Muscle of leg (tissue), 16 donors: ENCODE measurements at places on chromosomes 13 and 19. TPM values are rescaled to one million over a fixed set of nuclear protein-coding genes. Genes with fewer than 3 reads are reported as not detected.

The HNRNPA1L2 gene
- polyA plus RNA-seq, result 9.6 TPM

The IFNL1 gene
- polyA plus RNA-seq, result not detected

The ZNF470 gene
- polyA plus RNA-seq, result 5.8 TPM

The NKPD1 gene
- 0.38 TPM for polyA plus RNA-seq

The CABP5 gene
- not detected for polyA plus RNA-seq

The BCL3 gene
- 10.8 TPM for polyA plus RNA-seq

The TNFRSF19 gene
- 13.5 TPM for polyA plus RNA-seq

The IGFL3 gene
- polyA plus RNA-seq, result not detected

The ZNF320 gene
- polyA plus RNA-seq, result 11.8 TPM

The LDLR gene
- polyA plus RNA-seq, result 28.1 TPM

The RABAC1 gene
- 76.4 TPM for polyA plus RNA-seq

The METTL21C gene
- 20.7 TPM for polyA plus RNA-seq

The CASP14 gene
- polyA plus RNA-seq, result 0.16 TPM

The NRTN gene
- polyA plus RNA-seq, result 0.17 TPM

The FFAR1 gene
- polyA plus RNA-seq, result not detected

- peak; percentile 82 for DNase-seq
Observed at GRCh38 chr13:52455677-52456041, 381 bp downstream of the CKAP2 start.

GRCh38 chr13:113586661-113587479 is 2.3 kb downstream of the TFDP1 start:
- DNase-seq, result no peak

DNA sequence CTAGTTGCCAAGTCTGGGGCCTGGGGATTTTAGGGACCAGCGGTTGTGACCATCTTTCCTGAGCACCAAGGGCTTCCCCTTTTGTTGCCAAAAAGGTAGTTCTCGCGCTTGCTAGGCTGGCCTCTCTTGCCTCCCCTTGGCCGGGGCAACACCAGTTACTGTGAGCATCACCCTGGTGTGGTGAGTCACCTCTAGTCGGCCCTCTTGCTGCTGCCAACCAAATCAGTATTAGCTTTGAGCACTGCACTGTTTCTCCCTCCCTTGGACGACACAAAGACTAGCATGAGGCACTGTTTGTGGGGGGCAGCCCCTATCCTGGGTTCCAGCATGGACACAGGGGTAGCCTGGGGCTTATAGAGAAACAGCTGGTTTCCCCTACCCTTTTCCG is 6.9 kb downstream of the SYDE1 start:
- DNase-seq, result no peak

GRCh38 chr19:31402529-31403316 is 53.5 kb upstream of the TSHZ3 start:
- DNase-seq, result no peak

DNA sequence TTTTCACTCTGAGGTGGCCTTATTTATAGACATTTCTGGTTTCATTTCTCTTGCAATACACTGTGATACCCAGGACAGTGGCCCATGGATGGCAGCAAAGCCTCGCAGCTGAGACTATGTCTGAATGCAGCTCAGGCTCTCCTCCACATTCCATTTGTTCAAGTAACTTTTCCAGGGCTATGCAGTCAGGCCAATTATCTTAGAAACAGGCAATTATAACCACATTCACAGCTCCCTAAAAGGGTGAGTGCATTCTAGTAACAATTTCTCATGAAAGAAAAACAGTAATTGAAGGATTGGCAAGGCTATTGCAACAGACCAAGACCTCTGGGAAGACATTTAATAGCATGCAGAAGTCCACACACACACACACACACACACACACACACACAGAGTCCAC is 264.0 kb downstream of the TBC1D4 start:
- peak; percentile 60 for DNase-seq

GRCh38 chr13:49859560-49859959 is 67.1 kb upstream of the KPNA3 start:
- no peak for DNase-seq

DNA sequence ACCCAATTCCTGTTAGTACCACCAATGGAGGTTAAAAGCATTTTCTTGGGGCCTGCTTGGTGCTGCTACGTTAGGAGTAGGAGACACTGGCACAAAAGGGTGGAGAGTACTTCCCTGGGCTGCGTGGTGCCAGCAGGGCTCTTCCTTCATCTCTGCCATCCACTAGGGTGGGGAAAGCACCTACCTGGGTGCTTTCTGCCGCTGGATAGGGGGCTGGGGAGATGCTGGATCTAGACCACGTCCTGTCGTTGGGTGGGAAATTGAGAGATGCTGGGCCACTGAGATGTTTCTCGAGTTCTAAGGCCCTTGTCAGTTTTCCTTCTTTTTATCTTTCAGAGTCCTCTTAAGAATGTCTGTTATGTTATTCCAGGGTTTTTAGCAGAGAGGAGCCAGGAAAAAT is 6.7 kb upstream of the FCGBP start:
- DNase-seq, result no peak

- DNase-seq, result no peak
Observed at GRCh38 chr13:73106513-73107178, 47.8 kb downstream of the KLF5 start.

DNA sequence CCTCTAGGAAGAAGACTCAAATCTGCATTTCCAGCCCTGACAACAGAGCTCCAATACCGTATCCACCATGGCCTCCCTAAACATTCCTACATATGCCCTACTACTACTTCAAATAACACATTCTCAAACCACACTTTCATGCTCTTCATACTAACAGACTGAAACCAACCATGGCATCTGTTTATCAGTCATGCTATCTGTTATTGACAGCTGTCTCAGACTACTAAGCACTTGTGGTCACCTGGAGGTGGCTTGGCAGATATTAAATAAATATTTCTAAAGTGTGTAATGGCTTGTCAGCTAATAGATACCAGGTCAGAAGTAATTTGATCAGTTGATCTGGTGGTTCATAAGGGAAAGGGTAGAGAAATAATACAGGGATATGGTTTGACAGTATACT is 489.1 kb downstream of the DIAPH3 start:
- DNase-seq, result no peak

- no peak for DNase-seq
Observed at GRCh38 chr13:44174769-44175425, 198.7 kb upstream of the SERP2 start.

- DNase-seq, result no peak
Observed at GRCh38 chr13:47126432-47126831, 229.6 kb upstream of the HTR2A start.

DNA sequence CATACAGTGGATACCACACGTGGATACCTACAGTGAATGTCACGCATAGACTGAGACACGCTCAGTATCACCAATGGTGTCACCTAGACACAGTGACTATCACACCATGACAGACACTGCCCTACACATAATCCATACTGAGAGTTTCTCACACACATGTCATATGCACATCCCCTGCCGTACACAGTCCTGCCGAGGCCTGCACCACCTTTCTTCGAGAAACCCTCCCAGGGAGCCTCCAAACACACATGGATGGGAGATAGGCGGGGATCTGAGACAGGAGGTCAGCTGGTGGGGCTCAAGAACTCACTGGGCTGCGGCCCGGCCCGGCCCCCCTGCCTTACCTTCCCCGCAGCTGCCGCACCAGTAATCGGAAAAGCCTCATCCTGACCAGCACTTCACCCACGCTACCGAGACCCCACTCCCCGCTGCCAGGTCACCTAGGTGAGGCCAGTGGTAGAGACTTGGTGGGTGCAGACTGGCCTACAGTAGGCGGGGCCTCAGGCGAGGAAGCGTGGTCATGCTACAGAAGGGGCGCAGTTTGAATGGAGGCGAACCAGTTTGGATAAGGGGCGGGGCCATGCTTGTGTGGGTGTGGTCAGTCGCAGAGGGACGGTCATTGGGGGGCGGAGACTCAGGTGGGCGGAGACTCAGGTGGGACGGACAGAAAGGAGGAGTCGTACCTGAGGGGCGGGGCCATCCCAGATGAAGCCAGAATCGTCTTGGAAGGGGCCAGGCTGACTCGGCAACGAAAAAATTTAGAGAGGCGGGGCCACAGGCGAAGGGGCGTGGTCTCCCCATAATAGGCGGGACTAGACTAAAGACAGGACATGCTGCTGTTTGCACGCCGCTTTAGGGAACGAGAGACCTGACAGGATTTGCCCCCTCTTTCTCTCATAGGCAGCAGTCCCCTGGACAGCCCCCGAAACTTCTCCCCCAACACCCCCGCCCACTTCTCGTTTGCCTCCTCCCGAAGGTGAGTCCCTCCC is 2.1 kb downstream of the MAST1 start:
- DNase-seq, result no peak

GRCh38 chr13:111330066-111330610 is 9.7 kb downstream of the TEX29 start:
- no peak for DNase-seq

- DNase-seq, result no peak
Observed at GRCh38 chr13:106626473-106626872, 58.5 kb upstream of the ARGLU1 start.

GRCh38 chr13:91965511-91965910 is 567.1 kb downstream of the GPC5 start:
- DNase-seq, result no peak

- DNase-seq, result no peak
Observed at GRCh38 chr13:79385694-79386093, 20.4 kb downstream of the RBM26 start.

DNA sequence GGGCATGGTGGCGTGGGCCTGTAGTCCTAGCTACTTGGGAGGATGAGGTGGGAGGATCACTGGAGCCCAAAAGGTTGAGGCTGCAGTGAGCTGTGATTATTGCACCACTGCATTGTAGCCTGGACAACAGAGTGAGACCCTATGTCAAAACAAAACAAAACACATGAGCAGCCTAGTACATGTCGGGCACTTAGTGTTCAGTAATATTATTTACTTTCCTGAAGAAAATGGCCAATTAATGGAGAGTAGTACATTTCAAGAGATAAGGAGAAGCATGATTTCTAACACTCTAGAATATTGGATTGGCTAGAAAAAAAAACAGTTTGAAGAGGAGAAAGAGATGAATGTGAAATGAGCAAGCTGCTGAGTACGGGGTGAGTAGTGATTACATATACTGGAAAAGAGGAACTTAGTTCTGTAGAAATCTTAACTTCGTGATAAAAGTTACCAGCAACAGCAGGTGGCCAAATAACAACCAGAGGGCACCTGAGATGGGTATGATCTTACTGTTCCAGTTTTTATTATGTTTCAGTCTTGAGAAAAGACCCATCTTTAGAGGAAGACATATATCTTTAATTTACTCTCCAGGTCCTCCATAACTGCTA is 36.2 kb downstream of the SPATA13 start:
- DNase-seq, result no peak

DNA sequence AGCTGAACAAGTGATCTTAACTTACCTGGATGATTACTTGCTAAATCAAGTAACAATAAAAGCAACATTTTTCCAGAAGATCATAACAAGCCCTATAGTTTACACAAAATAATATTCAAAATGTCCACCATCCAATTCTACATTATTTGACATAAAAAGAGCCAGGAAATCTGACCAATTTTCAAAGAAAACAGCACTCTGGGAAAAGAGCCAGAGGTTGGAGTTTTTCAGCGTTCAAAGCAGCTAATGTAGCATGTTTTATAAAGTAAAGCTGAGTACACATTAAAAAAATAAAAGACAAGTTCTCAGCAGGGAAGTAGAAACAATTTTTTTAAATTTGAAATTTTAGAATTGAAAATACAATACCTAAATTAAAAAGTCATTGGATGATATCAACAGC is 62.6 kb downstream of the UFM1 start:
- peak; percentile 59 for DNase-seq

DNA sequence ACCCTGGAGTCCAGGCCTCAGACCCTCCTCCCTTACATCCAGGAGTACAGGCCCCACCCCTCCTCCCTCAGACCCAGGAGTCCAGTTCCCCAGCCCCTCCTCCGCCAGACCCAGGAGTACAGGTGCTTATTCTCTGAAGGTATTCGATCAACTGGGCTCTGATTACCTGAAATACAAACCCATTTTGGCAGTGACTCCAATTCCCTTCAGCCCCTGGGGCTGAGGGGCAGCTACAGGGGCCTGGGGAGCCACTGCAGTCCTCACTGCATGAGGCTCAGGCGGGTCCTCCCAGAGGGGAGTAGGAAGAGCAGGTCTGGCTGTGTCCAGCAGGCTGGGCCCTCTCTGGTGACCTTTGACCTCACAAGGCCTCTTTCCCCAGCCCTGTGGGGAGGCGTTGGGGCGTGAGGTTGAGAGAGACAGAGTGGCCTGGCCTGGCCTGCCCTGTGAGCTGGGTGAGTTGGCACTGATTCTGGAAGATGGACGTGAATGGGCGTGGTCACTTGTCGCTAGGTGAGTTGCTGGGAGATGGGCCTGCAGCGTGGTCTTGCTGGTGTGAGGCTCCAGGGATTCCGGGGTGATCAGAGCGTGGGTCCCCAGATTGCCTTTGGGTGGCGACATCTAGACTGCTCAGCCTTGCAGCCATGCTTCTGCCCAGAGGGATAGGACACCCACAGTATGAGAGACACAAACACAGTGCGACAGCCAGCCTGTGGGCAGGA is 3.1 kb downstream of the BCAT2 start:
- no peak for DNase-seq

- DNase-seq, result no peak
Observed at GRCh38 chr19:28984315-28984714, 228.6 kb downstream of the UQCRFS1 start.

DNA sequence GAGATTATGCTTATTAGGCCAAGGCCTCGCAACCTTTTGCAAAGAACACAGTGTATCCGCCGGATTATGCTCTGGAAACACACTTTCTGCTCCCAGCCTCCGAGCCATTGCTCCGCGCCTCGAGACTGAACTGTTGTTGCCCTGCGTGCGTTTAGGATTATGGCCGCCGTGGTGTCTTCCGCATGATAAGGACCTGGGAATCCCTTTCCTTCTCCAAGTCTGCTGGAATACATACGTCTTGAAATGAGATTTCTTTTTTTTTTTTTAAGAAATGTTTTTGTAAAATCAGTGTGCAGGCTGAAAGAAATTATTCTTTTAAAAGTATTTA is 89.8 kb upstream of the SOX1 start:
- DNase-seq, result no peak

DNA sequence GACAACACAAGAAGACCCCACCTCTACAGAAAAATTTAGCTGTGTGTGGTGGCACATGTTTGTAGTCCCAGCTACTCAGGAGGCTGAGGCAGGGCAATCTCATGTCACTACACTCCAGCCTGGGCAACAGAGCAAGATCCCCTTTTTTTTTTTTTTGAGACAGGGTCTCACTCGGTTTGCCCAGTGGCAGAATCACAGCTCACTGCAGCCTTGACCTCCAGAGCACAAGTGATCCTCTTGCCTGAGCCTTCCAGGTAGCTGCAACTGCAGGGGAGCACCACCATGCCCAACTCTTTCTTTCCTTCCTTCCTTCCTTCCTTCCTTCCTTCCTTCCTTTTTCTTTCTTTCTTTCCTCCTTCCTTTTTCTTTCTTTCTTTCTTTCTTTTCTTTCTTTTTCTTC is 4.2 kb upstream of the CLEC4G start:
- DNase-seq, result no peak

DNA sequence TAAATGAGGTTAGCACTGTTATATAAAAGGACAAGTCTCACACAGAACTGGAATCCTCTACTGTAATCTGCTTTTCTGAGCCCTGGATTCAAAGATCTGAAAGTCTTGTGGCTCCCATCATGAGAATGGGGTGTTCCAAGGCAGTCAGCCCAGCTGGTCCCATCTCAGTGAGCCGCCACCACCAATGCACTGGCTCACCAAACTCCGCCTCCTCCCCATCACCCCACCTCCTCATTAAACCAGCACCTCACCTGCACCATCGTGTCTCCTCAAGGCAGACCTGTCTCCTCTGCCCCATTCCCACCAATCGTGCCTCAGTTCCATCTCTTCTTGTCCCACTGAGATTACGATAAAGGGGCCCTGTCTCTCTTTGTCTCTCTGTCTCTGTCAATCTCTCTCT is 166.7 kb downstream of the USP12 start:
- no peak for DNase-seq

GRCh38 chr13:35475212-35475959 is 1.1 kb downstream of the MAB21L1 start:
- DNase-seq, result peak; percentile 75

GRCh38 chr13:95191821-95192563 is 109.3 kb downstream of the ABCC4 start:
- peak; percentile 72 for DNase-seq
